Dermis lymphatic vessel endothelial cell (primary cell): ENCODE measurements at places on chromosomes 5 and 9. TPM values are rescaled to one million over a fixed set of nuclear protein-coding genes. Genes with fewer than 3 reads are reported as not detected.

Gene SECISBP2
- 24.8 and 26.4 TPM in 2 replicates for total RNA-seq

Gene LRRC26
- total RNA-seq, result not detected in 2 replicates

Gene CCNI2
- under 0.01 and 0.11 TPM in 2 replicates for total RNA-seq

Gene SLC22A4
- total RNA-seq, result 6.0 and 7.7 TPM in 2 replicates

Gene MEGF10
- total RNA-seq, result 0.43 and 1.6 TPM in 2 replicates

Gene FAT2
- total RNA-seq, result not detected in 2 replicates

Gene CDKN2A
- 2.5 and 3.6 TPM in 2 replicates for total RNA-seq

Gene TSLP
- 0.11 and 0.26 TPM in 2 replicates for total RNA-seq

Gene GKAP1
- 1.2 and 2.0 TPM in 2 replicates for total RNA-seq

Gene IL31RA
- 0.11 and 0.17 TPM in 2 replicates for total RNA-seq

Gene RNF44
- total RNA-seq, result 3.4 and 4.6 TPM in 2 replicates

Gene KLF4
- 4.6 and 20.0 TPM in 2 replicates for total RNA-seq

Gene ZNF366
- 0.11 and 0.17 TPM in 2 replicates for total RNA-seq

Gene ENTPD2
- total RNA-seq, result not detected in 2 replicates

Gene PLCXD3
- total RNA-seq, result 0.17 TPM in 1 of 2 replicates, not detected in the other

Gene CD14
- total RNA-seq, result 1.3 and 1.6 TPM in 2 replicates

Gene PCDHGA11
- total RNA-seq, result 6.7 and 7.5 TPM in 2 replicates

Gene ARID3C
- total RNA-seq, result under 0.01 and 0.09 TPM in 2 replicates

Gene FBP2
- not detected in 2 replicates for total RNA-seq

Gene PCDHGB2
- total RNA-seq, result 1.3 and 2.7 TPM in 2 replicates

Gene FGF18
- total RNA-seq, result under 0.01 TPM in 1 of 2 replicates, not detected in the other

Gene CFAP77
- 0.22 and 0.34 TPM in 2 replicates for total RNA-seq

Gene OLFML2A
- 4.5 and 4.6 TPM in 2 replicates for total RNA-seq

Gene UGT3A1
- total RNA-seq, result not detected in 2 replicates

Gene SLC12A2
- total RNA-seq, result 23.8 and 36.5 TPM in 2 replicates

Gene ANXA2R
- 10.5 and 15.2 TPM in 2 replicates for total RNA-seq

Gene ADAMTS16
- total RNA-seq, result under 0.01 TPM in 1 of 2 replicates, not detected in the other

Gene SLC36A3
- total RNA-seq, result not detected in 2 replicates

Gene CTXN3
- not detected in 2 replicates for total RNA-seq

Gene SRD5A1
- total RNA-seq, result 4.4 and 5.6 TPM in 2 replicates

Gene PHF2
- total RNA-seq, result 16.0 and 17.0 TPM in 2 replicates
